ENCODE measurements at places on chromosomes 12 and 14.
A peak's percentile ranks its signal among the peaks of the same experiment; 100 is the strongest.

GRCh38 chr12:108310489-108310888 lies 28.6 kb downstream of the CMKLR1 start:
- DNase-seq: peak; percentile 71

- peak; percentile 86 for DNase-seq
Measured at GRCh38 chr12:6241495-6241894, 41.3 kb downstream of the CD9 start.

DNA sequence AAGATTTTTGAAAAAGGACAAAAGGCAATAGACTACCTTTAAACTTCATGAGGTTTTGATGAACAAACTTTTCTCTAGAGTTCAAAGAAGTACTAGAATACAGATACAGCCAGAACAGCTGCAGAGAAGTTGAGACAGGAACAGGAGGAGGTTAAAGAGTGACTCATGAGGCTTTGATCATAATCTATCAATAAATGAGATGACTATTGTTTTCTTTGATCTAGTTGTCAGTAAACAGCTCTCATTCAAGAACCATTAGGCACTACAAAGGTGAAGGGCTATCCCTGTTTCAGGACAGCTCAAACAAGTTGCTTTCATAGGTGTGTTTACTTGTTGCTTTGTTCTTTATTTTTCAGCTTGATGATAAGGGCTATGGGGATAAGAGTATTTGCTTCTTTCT lies 2.4 kb downstream of the WASHC3 start:
- no peak for DNase-seq

DNA sequence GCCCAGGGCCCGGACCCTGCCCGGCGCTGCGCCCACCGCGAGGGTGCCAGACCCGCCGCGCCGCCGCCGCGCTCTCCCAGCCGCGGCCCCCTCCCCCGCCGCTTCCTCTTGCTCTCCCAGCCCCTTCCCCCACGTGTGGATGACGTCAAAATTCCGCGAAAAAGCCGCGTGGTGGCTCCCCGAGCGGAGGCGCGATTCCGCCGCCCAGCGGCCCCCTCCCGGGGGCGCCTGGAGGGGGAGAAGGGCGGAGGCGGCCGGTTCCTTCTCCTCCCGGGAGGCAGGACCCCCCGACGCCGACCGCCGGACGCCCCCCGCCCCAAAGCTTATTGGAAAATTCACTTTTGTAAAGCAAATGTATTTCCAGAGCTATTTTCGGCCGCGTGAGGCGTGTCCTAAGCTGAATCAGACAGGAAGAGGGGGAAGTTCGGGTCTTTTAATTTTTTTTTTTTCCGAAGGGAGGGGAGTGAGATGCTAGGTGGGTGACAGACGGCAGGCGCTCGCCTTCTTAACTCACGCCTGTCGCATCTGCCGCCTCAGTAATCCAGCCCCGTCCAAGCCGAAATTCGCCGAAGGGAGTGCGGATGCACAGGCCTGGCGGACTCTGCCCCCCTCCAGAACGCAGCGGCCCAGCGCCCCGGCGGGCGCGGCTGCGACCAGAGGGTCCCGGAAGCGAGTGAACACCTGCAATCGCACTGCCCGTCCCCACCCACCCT lies 4.1 kb upstream of the CCND2 start:
- peak; percentile 95 for DNase-seq

- peak; percentile 70 for DNase-seq
Measured at GRCh38 chr14:104134061-104134965, 4.1 kb upstream of the KIF26A start.

DNA sequence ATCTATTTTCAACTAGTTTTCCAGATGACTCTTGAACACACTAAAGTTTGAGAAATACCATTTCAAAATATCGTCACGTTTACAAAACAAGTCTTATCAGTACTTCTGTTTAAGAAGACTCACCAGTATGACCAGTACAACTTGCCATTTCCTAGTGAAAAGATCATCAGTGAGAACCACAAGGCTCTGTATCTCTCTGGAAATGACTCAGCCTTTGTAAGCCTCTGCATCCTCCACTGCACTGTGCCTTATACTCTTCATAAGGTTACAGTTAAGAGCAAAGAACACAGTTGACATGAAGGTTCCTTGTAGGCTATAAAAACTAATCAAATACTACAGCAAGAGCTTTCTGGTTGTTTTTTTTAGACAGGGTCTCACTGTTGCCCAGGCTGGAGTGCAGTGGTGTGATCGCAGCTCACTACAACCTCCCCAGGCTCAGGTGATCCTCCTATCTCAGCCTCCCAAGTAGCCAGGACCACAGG lies 5.7 kb upstream of the VTI1B start:
- no peak for DNase-seq

DNA sequence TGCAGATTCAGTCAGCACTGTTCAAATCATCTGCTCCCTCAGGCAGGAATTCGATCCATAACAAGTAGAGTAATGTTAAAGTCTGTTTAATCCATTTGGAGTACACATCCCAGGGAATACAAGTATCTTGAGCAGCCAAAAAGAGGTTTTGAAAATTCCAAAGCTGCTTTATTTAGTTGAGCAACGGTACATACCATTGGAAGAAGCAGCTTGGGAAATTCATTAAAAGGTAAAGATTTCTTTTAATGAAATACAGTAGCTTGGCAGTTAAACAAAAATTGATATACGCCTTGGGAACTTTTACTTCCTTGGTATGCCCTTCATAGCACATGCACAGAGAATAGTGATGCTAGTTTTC lies 153.8 kb downstream of the LRIG3 start:
- no peak for DNase-seq

DNA sequence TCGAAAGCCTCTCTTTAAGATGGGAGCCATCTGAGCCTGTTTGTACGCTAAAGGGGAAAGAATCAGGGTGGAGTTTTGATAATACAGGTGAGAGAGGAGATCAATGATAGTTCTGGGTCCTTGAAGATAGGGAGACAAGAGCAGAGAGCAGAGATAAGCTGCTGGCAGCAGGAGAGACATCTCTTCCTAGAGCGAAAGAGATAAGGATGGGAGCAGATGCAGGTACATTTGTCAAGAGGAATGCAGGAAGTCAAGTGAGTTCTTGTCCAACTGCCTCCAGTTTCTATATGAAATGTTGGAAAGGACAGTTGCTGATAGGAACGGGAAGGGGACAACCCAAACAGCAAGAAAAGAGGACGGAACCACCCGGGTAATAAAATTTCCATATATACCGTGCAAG lies 24.7 kb upstream of the HIF1A start:
- no peak for DNase-seq

DNA sequence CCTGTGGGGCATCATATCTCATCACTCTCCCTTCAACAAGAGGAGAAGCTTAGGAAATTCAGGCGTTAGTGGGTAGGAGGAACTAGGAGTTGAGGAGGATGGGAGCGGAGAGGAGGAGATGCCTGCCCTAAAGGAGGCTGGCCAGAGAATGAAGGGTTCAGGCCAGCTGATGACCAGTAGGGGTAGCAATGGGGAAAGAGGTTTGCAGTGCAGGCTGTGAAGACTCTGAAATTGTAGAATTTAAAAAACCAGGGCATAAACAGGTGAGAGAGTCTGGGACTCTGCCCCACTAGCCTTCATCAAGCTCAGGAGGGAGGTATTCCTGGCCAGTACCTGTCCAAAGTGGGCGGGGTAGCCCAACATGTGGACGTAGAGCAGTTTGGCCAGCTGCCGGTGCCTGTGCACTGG lies 809 bp downstream of the AP1G2 start:
- DNase-seq: peak; percentile 84

GRCh38 chr14:22882529-22883172 lies 371 bp upstream of the REM2 start:
- DNase-seq: no peak

GRCh38 chr14:68232300-68233055 lies 412.9 kb downstream of the RAD51B start:
- no peak for DNase-seq

GRCh38 chr12:700016-700415 lies 36.8 kb upstream of the NINJ2 start:
- no peak for DNase-seq

- no peak for DNase-seq
Measured at GRCh38 chr12:18153826-18154225, 63.8 kb upstream of the RERGL start.
